Esophagus mucosa (tissue), 1 donor: ENCODE measurements at places on chromosomes 2 and 18.

DNA sequence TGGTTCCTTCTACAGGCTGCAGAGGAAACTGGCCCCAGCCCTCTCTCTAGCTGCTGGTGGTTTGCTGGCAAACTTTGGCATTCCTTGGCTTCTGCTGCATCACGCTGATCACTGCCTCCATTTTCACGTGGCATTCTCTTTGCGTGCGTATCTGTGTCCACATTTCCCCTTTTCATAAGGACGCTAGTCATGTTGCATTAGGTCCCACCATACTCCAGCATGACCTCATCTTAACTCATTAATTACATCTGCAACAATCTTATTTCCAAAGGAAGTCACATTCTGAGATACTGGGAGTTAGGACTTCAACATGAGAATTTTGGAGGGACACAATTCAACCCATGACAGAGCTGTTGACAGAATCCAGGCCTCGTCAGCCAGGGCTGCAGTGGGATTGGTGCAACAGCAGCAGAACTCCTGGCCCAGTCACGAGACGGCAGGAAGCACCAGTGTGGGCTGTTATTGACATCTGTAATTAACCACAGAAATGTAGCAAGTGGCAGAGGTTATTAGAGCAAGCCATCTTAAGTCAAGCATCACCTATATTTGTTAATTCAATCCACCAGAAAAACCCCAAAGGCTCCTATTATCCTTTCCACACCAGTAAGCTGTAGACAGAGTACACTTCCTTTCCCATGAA lies 132.4 kb downstream of the TMEM163 start:
- ATAC-seq = no peak

DNA sequence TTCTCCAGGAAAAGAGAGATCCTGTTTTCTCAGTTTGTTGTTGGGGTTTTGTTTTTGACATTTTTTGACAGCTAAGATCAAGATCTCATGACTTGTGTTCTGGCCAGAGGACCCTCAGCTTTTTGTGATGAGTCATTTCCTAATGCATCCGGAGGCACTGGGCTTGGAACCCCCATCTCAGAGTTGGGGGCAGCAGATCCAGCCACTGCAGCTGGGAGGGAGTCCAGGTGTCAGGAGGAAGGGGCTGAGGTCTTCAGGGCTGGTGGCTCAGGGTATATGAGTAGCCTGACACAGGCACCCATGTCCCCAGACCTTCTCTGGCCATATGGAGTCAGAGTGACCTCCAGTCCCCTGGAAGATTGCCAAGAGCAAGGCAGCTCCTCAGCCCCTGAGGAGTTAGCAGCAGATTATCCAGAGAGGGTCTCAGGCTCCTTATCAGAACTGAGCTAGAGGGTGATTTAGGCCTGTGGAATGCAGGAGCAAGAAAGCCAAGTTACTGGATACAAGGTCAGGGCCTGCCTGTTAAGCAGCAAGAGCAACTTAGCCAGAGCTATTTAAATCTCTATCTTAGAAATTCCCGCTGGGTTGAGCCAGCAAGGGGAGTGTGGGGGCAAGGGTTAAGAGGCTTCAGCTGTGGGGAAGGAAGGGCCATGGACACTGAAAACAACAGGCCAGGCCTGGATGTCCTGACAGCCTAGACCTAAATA lies 62.4 kb downstream of the TANC1 start:
- peak; percentile 12 for ATAC-seq

DNA sequence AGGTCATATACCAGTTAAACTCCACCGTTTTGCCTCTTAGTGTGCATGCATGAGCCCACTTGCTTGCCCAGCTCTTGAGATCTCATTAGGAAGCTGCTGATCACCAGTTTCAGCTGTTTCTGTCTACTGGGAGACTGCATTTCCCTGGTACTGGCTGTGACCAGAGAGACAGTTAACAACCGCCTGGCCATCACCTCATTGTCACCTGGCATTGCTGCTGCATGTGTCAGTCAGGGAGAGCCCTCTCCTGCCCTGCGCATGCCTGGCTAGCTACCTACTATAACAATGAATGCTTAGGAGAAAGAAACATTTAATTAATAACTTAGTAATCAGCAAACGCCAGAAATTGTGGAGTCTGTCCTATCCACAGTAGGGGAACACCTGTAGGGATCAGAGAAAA lies 265.8 kb upstream of the CYRIA start:
- no peak for ATAC-seq

DNA sequence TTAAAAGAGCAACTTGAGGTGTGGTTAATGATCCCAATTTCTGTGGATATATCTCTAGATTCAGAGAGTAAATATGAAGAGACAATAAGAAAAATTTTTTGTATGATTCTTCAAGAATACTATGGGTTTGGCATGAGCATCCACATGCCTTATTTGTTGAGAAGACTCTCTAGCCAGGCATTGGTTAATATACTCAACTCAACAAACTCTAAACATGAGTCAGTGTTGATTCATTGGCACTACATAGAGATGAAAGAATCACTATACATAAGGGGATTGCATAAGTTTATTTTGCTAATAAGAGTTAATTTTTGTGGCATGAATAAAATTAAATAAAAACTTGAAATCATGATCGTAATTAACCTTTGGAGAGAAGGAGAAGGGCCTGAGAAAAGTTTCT lies 930.2 kb upstream of the LRRTM1 start:
- ATAC-seq = no peak

DNA sequence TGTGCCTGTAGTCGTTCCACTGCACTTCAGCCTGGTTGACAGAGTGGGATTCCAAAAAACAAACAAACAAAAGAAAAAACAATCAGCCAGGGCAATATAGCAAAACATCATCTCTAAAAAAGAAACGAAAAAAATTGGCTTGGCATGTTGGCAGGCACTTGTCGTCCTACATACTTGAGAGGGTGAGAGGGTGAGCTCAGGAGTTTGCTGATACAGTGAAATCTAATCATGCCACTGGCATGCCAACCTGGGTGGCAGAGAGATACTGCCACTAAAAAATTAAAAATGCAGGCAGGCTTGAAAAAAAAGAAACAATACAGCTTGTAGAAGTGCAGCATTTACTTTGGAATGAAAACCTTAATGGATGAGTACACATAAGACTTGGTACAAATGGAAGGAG lies 282.9 kb upstream of the RGPD4 start:
- no peak for ATAC-seq

DNA sequence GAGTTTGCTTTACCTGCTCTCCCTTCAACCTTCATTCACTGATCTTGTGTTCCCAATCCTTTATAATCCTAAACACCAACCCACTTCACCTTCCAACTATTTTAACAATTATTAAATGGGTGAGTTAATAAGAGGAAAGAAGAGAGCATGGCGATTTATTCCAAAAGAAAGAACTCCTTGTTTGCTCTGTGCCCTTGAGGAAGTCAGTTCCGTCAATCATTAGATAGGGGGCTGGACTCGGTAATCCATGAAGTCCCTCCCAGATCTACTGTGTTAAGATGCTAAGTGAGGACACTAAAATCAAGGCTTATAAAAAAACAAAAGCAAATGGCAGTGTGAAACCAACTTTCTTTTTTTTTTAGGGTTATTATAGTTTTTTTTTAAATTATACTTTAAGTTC lies 589.9 kb downstream of the XIRP2 start:
- ATAC-seq = no peak

DNA sequence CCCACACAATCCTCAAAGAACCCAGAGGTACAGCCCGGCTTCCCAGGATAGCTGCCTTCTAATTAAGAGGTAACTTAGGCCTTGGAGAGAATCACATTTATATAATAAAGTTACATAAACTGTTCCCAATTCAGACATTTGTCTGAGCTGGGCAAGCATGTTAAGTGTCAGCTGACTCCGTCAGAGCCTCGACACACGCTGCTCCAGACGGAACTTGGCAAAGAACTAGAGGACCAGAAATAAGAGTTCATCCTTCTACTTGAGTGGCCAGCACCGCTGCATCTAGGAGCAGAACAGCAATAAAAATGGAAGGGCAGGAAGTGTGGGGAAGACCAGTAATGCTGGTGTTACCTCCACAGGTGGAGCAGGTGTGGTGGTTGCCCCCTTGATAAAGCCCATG lies 80.5 kb downstream of the MYO5B start:
- ATAC-seq = no peak

DNA sequence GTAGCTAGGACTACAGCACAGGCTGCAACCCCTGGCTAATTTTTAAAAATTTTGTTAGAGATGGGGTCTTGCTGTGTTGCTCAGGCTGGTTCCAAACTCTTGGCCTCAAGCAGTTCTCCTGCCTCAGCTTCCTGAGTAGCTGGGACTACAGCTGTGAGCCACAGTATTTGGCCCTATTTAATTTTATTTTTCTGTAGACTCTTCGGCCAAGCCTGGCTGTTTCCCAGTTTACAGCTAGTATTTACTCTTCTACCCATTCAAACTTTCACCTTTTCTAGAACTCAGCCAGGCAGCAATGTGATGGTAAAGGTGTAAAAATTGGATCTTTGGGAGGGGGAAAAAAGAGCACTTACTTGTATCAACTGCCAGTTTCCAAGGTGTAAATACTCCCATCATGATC lies 35.3 kb downstream of the SH3RF3 start:
- ATAC-seq = no peak

DNA sequence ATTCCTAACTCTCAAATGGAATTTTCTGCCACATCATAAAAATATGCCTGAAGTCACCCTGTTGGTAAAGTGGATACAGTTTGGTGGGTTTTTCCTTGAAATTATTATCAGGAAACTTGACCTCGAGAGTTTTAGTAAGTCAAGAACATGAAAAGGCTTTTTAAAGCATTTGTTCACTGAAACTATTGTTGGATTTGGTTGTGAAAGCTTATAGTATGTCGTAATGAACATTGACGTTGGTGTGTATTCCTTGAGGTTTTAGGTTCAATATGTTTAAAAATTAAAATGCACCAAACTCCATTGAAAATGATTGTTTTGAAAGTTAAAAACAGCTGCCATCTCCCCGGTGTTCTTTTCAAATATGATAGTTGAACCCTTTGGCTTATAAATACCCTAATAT lies 30.8 kb downstream of the AOX1 start:
- ATAC-seq = no peak

GRCh38 chr2:169129703-169130243 lies 60.4 kb downstream of the DHRS9 start:
- no peak for ATAC-seq

DNA sequence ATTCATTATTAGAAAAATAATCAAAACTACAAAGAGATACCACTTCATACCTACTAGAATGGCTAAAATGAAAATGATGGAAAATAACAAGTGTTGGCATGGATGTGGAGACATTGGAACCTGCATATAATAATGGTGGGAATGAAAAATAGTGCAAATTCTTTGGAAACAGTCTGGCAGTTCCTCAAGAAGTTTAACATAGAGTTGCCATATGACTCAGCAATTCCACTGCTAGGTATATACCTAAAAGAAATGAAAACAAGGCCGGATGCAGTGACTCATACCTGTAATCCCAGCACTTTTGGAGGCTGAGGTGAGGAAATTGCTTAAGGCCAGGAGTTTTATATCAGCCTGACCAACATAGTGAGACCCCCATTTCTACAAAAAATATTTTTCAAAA lies 41.6 kb upstream of the ACYP2 start:
- peak; percentile 92 for ATAC-seq

DNA sequence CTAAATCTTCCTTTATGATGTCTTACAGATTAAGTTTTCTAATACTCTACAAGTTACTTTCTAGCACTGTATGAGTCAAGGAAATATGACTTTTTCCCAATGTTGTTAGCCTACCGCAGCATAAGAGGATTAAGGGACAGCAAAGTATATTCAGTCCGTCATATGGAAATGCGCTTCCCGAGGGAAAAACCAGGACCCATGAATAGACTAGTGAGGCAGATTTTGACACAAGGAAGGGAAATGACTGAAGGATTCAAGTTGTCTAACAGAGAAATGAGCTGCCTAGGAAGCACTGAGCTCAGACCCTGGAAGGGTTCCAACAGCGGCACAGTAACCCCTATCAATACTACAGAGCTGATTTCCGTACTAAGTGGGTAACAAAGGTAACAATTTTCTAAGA lies 12.0 kb downstream of the SEPTIN10 start:
- no peak for ATAC-seq

- no peak for ATAC-seq
These were observed 131.5 kb downstream of the PRKCE start for GRCh38 chr2:45782986-45783385.

DNA sequence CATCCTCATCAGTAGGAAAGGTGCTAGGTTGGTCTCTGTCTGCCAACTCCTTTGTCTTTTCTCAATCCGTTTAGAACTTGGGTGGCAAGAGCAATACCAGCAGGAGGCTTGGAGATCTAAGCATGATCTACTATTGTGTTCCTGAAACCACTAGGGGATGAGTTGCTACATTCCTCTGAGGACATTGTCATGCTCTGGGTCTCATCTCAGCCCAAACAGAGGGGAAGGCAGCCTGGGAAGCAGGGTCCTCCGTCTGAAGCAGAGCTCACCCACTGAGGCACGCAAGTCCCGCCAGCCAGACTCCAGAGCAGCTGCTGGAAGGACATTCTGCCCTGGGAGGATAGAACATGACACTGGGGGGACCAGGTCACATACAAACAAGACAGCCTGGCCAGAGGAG lies 162.9 kb downstream of the MTCL1 start:
- ATAC-seq = no peak

DNA sequence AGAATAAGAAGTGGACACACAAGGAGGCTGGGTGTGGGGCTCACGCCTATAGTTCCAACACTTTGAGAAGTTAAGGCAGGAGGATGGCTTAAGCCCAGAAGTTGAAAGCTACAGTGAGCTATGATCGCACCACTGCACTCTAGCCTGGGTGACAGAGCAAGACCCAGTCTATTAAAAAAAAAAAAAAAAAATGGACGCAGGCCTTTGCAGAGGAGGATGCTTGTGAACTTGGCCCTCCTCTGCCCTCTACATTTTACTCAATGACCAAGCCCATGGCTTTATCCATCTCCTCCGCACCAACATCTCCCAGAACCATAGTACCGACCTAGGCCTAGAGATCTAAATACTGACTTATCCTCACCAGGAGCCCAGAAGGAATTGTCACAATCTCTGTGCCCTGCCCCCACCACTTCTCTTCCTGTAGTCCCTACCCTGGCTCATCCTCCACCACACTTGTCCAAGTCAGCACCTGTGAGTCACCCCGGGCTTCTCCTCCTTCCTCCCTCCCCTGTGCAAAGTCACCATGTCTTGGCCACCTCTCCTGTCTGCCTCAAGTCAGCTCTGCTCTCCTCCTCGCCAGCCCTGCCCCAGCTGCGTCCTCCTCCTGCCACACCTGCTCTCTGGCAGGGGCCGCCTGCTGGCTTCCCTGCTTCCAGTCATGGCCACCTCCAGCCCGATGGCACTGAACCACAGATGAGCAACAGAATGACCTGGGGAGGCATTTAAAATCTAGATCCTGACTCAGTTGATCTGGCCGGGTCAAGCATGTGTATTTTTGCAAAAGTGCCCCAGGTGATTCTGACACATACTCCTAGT lies 35.8 kb upstream of the ASPRV1 start:
- peak; percentile 96 for ATAC-seq
